ENCODE measurements at places on chromosomes 6 and 20.

DNA sequence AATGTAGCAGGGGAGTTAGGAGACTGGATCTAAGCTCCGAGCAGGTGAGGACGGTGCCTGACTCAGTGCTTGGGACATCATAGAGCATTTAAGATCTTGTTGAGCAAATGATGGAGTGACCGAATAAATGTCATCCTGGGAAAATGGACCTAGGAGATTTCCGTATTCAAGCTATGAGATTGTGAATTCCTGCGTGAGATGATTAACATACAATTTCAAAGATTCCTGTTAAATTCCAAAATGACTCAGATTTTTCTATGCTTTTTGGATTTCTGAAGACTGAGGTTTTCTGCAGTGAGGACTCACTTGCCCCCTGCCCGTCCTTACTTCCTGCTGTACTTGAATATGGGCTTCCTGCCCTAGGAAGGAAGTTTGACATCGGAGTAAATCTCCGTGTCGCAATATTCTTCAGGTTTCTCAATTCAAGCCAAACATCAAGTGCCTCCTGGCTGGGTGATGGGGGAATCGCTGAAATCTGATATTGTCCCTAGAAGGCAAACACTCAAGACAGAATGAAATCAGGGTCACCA is 5.2 kb downstream of the SYTL3 start:
- peak; percentile 79 for DNase-seq

DNA sequence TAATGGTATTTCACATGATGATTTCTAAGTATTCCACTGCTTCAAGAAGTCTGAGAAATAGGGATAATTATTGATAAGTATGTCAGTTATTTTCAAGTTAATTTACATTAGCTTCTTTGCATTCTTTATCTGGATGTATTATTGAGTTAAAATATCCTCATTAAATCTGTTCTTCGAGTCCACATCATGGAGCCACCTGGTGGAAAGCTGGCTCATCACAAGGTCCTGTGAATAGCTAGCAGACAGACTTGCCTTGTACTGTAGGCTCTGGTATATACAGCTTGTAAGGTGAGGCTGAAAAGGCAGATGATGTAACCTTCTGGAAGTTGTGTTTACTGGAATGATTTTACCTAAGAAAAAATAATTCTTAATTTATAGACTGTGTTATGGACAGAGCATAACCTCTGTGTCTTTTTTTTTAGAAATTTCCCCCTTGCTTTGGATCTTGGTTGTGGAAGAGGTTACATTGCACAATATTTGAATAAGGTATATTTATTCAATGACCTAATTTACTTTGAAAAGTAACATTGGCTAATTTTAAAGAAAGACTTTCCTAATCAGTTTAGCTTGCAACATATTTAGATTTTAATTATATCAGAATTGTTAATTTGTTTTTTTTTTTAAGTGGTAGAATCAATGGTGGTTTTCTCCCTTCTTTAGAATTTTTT is 3.5 kb downstream of the NDUFAF5 start:
- peak; percentile 29 for DNase-seq

- no peak for DNase-seq
These were observed 59.0 kb downstream of the THEMIS start for GRCh38 chr6:127841811-127842210.

GRCh38 chr20:10987651-10988383 is 314.0 kb upstream of the JAG1 start:
- DNase-seq, result no peak

DNA sequence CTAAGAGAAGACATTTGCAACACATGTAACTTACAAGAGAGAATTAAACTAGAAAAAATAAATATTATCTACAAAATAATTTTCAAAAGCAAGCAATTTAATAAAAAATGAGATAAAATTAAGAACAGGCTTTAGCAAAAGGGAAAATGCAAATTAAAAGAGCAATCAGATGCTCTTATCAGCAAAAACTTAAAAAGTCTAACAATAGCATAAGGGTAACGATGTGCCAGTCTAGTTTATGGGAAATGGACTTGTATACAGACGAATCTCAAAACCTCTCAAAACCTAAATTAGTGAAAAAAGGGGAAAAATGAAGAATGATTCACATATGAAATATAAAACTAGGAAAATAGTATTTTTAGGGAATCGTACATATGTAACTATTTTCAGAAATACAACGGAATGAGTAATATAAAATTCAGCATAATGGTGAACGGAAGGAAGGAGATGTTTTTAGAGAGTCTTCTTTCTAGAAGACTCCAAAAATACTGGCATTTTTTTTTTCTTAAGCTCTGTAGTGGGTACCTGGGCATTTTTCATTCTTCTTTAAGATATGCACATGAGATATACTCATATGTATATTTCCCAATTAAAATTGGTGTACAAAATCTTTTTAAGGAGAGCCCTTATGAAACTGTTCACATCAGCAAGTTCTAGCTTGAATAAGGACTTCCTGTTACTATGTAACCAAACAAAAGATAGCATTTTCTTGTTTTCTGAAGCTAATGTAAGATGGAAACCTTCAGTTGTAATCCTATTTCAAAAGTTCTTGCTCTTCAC is 927 bp upstream of the MANEA start:
- DNase-seq, result peak; percentile 5

- no peak for DNase-seq
These were observed 144.2 kb downstream of the EYA2 start for GRCh38 chr20:47038566-47039560.

DNA sequence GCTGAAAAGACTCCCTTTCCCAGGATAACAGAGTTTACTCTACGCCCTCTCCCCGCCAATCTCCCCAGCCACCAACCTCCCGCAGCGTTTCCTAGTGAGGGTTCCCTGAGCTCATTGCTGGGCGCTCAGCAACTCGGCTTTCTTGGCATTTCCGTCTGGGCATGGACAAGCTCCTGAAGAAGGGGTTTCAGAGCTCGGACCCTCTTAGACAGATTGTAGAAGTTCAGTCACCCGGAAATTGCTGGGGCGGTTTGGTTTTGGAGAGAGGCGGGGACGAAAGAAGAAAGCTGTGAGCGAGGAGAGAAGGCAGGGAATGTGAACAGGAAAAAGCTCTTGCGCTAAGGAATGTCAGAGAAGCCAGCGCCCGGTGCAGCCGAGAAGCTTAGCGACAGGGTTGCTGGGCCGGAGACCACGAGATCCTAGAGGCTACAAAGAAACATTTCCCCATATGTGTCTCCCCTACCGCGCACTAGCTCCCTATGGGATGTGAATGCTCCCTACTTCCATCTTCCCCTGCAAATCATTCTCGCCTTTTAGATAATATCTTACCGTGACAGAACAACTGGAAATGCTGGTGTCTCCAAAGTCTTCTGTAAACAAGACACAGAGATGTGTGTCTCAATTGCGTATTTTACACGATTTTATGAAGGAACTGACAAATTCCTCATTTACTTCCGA is 15.8 kb downstream of the POM121L2 start:
- DNase-seq, result no peak

- DNase-seq, result no peak
These were observed 20.8 kb downstream of the C20orf173 start for GRCh38 chr20:35508493-35509218.

- no peak for DNase-seq
These were observed 27.8 kb downstream of the PRPH2 start for GRCh38 chr6:42694586-42694985.

- peak; percentile 62 for DNase-seq
These were observed 96.9 kb downstream of the TCP11 start for GRCh38 chr6:35044145-35044745.

DNA sequence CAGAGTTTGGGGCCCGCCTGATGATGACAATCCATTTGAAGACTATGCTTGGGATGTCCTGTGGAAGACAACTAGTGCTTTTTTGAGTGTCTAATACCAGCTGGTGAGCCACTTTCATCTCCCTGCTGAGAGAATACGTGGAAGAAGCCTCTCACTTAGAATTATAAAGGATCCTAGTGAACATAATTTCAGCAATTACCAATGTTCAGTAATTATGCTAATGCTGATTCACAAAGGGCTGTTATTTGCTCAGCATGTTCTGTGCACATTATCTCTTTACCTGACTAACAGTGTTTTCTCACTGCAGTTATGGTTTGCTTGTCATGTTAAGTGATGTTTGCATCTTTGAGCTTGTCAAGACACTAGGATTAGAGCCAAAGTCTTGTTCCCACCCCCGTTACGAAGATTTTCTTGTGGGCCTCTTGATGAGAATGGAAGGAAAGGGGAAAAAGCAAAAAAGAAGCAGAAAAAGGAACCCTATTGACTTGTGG is 282.1 kb upstream of the CHD6 start:
- no peak for DNase-seq

- DNase-seq, result no peak
These were observed 903 bp downstream of the SLC4A11 start for GRCh38 chr20:3237958-3238615.

- DNase-seq, result no peak
These were observed 225.1 kb downstream of the ERMARD start for GRCh38 chr6:169976301-169977081.

GRCh38 chr6:43089874-43090558 is 13.9 kb downstream of the PTK7 start:
- DNase-seq, result no peak

DNA sequence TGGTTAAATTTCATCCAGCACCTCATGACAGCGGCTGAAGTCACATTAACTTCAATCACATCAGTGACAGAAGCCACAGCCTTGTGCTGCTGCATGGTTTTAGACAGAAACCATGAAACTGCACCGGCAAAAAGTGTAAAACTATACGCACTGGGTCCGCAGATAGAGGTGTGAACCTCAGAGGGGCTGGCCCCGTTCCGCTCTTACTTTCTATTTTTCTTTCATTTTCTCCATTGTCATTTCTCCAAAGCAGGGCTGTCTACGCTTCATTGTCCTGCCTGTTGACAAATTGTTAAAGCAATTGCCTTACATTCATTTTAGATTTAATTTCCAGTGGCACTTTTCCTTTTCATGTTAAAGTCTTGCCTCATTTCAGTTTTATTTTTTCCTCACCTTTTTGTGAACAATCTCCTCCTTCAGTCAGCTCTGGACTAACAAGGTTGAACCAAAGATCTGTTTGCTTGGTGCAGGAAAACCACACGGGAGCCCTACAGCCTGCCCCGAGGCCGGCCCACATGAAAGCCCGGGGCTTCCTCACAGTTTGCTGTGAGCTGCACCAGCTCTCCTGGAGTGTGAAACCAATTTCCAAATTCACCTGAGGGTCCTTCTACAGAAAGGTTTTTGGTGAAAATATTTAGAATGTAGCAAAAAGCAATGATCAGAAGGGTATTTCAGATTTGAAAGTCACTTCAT is 63.7 kb downstream of the PRR18 start:
- DNase-seq, result no peak

DNA sequence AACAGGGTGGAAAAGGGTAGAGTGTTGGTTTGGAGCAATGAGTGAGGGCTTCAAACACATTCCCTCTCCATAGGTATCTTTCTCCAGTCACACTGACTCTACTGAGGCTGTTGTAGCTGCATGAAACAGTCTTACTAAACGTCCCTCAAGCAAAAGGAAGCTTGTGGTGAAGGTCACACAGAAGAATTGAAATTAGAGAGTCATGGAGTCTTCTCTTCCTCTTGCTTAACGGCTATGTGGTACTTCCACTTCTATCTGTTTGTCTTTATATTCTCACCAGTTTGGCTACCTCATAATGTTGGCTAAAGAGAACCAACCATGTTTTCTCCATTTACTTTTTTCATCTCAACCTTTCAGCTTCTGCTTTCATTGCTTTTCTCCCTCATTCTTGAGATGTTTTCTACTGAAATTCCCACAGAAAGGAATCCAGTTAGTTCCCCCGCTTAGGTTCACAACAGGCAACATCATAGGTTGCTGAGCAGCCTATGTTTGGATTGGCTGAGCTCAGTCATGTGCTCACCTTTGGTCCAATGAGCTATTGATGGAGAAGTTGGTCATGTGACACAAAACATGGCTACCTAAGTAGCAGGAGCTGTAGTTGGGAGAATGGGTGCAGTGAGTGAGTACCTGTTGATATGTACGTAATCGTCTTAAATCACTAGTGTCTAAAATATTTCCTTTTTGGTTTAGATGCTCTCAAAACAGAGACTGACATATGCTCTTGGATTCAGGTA is 99.8 kb downstream of the SNAP25 start:
- peak; percentile 25 for DNase-seq

- DNase-seq, result no peak
These were observed 77.6 kb downstream of the RIN2 start for GRCh38 chr20:19835533-19836222.

DNA sequence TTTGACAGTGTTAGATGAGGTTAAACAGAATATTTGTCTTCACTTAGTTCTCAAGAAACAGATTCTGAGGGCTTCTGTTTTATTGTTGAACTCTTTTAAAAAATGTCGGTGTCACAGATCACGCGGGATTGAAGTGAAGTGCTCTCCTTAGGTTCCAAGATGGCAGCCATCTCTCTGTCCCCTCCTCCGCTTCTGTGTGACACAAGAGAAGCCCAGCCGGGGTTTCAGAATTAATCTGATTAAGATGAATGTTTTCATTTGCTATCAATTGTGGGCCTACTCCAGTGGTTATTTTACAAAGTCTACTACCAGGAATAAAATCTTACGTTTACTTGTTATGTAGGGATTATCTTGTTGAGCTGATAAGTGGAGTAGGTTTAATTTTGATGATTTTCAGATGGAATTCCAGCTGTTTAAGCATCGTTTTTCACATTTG is 10.9 kb downstream of the HIVEP1 start:
- DNase-seq, result no peak

GRCh38 chr6:158411998-158412397 is 99.7 kb downstream of the TULP4 start:
- DNase-seq, result no peak

- no peak for DNase-seq
These were observed 1040.7 kb upstream of the FLRT3 start for GRCh38 chr20:15378151-15378550.

DNA sequence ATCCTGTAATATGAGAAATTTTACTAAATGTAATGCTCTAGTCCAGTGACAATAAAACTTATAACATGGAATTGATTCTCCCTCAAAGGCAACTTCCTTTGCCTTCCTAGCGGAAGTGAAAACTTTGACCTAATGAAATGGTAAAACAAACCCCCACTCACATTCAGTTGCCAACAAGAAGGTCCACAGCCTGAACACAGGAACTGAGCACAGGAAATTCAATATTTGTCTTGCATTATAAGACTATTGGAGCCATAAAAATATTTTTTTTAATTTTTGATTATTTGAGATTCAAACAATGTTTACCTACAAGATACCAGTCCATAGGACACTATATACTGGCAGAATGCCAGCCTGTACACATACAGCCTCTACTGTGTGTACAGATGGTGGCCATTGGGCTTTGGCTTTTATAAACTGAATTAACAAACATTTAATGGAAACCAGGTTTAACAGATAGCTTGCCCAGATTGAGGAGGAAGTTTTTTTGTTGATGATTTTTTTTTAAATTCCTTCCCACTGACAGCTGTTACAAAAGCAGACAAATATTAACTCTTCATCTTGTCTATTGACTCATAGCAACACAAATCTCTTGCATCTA is 481.5 kb upstream of the JAG1 start:
- no peak for DNase-seq
